Activated CD8-positive, alpha-beta memory T cell treated with anti-CD3 and anti-CD28 coated beads, Interleukin-2, amount 10 ng/mL, durations not matched to agents 7 days and 5 days (primary cell): ENCODE measurements at places on chromosomes 16 and 17.

DNA sequence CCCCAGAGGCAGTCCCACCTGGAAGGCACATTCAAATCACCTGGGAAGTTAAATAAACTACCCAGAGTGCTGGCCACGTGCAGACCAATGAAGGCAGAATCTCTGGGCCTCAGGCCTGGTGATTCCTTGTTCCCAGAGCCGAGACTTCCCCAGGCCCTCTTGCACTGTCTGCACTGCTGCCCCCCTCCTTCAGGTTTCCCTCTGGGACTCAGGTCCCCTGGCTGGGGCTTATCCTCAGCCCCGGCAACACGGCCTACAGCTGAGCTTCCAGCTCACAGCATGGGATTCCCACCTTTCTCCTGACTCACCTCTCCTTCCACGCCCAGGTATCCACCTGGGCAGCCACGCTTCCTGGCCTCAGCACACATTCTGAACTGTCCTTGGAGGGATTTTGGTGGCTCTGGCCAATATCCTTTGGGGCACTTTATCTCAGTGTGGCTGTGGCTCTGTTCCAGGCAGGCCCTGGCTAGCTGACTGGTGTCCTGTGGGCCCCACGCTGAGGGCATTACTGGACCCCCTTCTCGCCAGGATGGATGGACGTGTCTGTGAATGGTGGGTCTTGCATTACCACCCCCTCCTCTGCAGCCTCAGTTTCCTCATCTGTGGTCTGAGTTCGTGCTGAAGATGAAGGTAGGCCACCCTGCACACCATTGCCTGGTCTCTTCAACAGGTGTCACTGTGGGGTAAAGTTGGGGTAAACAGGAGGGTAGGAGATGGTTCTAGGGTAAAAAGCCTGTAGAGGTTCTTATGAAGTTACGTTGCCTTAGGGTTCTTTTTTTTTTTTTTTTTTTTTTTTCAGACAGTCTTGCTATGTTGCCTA lies 165.7 kb downstream of the IRF8 start:
- H3K4me1 ChIP-seq, result no peaks in the 10 kb centered on the region
- H3K27me3 ChIP-seq, result no peaks in the 10 kb centered on the region
- H3K36me3 ChIP-seq, result no peaks in the 10 kb centered on the region
- no peak overlapping the region for H3K4me3 ChIP-seq

DNA sequence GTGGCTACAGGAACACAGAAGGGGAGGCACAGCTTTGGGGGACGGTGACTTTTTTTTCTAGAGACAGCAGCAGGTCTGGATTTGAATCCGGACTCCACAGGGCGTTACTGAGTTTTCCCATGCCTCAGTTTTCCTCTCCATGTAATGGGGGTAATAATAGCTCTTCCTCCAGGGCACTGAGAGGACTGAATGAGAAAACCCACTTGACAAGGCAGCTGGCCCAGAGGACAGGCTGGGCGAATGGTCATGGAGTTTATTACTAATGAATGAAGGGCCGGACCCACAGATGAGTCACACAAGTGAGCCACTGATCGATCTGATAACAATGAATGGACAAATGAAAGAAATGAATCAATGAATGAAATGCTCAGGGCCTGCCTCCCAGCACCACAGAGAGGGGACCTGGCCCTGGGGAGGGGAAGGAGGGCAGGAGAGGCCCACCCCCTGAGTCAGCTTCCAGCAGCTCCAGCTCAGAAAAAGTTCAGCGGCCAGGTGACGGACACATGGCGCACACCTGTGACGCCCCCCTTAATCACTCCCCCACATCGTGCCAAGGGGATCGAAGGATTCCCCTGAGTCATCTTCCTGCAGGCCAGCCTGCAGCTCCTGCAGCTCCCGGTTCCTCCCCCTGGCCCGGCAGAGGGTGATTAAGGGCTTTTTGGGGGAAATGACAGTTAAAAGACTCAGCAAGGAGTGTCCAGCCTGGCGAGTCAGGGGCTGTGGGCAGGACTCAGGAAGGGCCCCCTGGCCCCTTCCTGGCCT lies 54.3 kb downstream of the SOCS1 start:
- H3K4me3 ChIP-seq, result no peak overlapping the region
- peaks cover 48% of the 10 kb centered on the region for H3K4me1 ChIP-seq
- no peak overlapping the region for H3K27ac ChIP-seq
- H3K27me3 ChIP-seq, result no peaks in the 10 kb centered on the region
- no peaks in the 10 kb centered on the region for H3K36me3 ChIP-seq

DNA sequence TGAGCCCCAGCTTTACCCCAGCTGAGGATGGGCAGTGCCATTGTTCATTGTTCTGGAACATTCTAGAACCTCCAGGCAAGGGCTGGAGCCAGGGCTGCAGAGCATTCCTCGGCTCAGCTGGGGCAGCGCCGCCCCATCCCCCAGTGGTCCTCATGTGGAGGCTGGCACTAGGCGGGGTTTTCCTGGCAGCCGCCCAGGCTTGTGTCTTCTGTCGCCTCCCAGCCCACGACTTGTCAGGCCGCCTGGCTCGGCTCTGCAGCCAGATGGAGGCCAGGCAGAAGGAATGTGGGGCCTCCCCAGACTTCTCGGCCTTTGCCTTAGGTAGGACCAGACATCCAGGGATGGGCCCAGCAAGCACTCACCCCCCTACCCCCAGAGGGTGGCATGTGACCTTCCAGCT lies at the start of gene TMEM95:
Gene TMEM95, plus strand, starts transcription at position 104 of the 400 bp plus-strand sequence. Its CDS starts 49 bp downstream, at position 153.
- peak; percentile 42 for DNase-seq
- H3K4me1 ChIP-seq, result peaks cover 43% of the 10 kb centered on the region
- peak within 1 kb of the TSS; percentile 18 for H3K27ac ChIP-seq
- peaks cover 11% of the 10 kb centered on the region for H3K36me3 ChIP-seq

GRCh38 chr17:42655528-42655927 lies 3.6 kb upstream of the TUBG2 start:
- H3K4me1 ChIP-seq, result peaks cover 20% of the 10 kb centered on the region
- no peak overlapping the region for H3K27ac ChIP-seq
- peaks cover 3% of the 10 kb centered on the region for H3K36me3 ChIP-seq
- H3K27me3 ChIP-seq, result peaks cover 29% of the 10 kb centered on the region
- no peak overlapping the region for H3K4me3 ChIP-seq

DNA sequence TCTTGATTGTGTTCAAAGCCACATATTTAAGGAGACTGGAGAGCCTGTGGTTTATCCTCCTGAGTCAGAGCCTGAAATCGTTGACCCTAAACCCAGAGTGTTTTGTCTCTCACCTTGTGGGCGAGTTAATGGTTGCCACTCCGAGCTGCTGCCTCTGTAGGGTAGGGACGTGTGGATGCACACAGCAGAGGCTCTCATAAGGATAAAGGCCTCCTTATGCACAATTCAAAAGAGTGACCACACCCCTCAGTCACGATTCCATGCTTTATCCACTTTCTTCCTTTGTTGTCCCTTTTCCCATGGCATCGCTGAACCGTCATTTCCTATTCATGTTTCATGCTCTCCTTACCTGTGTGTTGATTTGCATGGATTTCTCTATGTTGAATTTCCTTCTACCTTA lies 805.0 kb upstream of the RBFOX1 start:
- H3K27me3 ChIP-seq, result no peaks in the 10 kb centered on the region
- H3K4me1 ChIP-seq, result no peaks in the 10 kb centered on the region
- DNase-seq, result no peak

DNA sequence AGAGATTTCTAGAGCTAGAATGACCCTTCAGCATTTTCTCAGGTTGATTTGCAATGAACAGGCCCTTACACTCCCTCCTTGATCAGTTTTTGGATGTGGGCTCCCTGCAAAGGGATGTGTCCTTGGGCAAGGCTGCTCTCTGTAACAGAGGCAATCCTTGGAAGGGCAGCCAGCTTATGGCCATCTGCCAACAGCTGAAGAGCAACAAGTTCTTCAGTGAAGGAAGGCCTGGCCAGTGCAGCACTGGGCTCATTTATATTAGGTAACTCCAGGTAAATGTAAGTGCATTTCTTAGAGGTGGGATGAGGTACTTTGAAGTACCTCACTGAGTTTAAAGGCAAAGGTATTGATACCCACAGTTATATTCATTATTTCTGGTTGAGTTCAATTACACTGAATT lies 114.3 kb upstream of the KCNJ16 start:
- no peaks in the 10 kb centered on the region for H3K4me1 ChIP-seq
- H3K36me3 ChIP-seq, result no peaks in the 10 kb centered on the region
- H3K4me3 ChIP-seq, result no peak overlapping the region

- H3K4me1 ChIP-seq, result no peaks in the 10 kb centered on the region
- H3K27ac ChIP-seq, result no peak overlapping the region
- H3K36me3 ChIP-seq, result peaks cover 12% of the 10 kb centered on the region
- H3K27me3 ChIP-seq, result no peaks in the 10 kb centered on the region
- no peak for DNase-seq
Observed at GRCh38 chr16:88732172-88732960, 26.1 kb downstream of the CTU2 start.

DNA sequence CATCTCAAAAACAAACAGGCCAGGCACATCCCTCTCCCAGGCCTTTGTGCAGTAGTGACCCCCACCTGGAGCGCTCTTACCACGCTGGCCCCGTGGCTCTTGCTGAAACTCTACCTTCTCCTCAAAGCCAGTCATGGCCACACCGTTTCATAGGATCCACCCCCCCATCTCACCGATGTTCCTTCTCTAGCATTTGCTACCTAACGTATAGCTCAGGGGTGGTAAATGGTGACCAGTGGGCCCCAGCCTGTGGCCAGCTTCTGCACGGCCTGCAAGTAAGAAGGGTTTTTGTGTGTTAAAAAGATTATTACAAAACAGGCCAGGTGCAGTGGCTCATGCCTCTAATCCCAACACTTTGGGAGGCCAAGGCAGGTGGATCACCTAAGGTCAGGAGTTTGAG lies 43.8 kb downstream of the RMI2 start:
- H3K27me3 ChIP-seq, result no peaks in the 10 kb centered on the region
- no peak overlapping the region for H3K27ac ChIP-seq
- no peak for DNase-seq
- H3K4me3 ChIP-seq, result no peak overlapping the region

- no peak overlapping the region for H3K27ac ChIP-seq
- peaks cover 56% of the 10 kb centered on the region for H3K27me3 ChIP-seq
- no peak overlapping the region for H3K4me3 ChIP-seq
- DNase-seq, result no peak
Observed at GRCh38 chr17:36923814-36924221, 13.5 kb upstream of the LHX1 start.

- H3K27me3 ChIP-seq, result peaks cover 18% of the 10 kb centered on the region
- DNase-seq, result no peak
- H3K27ac ChIP-seq, result no peak overlapping the region
- H3K4me3 ChIP-seq, result no peak overlapping the region
- H3K4me1 ChIP-seq, result no peaks in the 10 kb centered on the region
- H3K36me3 ChIP-seq, result no peaks in the 10 kb centered on the region
Observed at GRCh38 chr17:66957343-66957742, 7.2 kb upstream of the CACNG4 start.

GRCh38 chr17:17579691-17580090 lies 11.8 kb downstream of the PEMT start:
- H3K27ac ChIP-seq, result no peak overlapping the region
- H3K36me3 ChIP-seq, result no peaks in the 10 kb centered on the region
- H3K4me1 ChIP-seq, result no peaks in the 10 kb centered on the region
- no peak for DNase-seq

- no peak for DNase-seq
- no peaks in the 10 kb centered on the region for H3K27me3 ChIP-seq
- H3K4me3 ChIP-seq, result no peak overlapping the region
- peaks cover 33% of the 10 kb centered on the region for H3K4me1 ChIP-seq
- H3K27ac ChIP-seq, result no peak overlapping the region
- H3K36me3 ChIP-seq, result peaks cover 2% of the 10 kb centered on the region
Observed at GRCh38 chr16:30141750-30142149, 18.7 kb upstream of the MAPK3 start.
